ENCODE measurements at places on chromosomes 1 and 21.

GRCh38 chr21:46237474-46237873, 8.9 kb upstream of the LSS start:
- no peak for DNase-seq

DNA sequence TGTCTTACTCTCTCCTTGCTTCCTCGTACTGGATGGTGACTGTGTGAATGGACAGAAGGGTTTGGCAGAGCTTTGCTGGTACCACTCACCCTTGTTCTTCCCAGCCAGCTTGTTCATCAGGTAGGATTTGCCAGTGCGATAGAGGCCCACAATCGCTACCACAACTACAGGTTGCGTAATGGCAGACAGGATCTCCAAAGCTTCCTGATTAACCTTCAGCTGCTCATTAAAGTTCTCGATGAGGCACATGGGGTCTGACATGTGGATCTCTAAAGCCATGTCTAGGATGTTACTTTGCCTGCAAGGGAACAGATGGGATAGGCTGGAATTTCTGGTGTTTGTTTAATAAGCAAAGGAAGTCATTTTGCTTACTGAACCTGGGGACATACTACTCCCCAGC, 3.4 kb downstream of the GBP5 start:
- DNase-seq, result no peak

DNA sequence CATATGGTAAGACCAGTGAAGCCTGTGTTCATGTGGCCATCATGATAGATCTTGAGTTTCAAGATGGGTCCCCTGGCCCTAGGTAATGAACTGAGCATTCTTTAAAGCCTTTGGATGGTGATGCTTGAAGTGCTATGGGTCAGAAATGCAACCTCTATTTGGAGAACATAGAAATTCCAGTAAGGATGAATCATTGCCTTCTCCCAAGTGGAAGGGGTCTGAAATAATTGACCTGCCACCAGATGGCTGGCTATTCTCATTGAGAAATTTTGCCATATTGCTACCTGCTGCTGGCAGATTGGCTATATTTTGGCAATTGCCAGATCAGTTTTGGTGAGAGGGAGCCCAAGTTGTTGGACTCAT, 739 bp upstream of the IFI6 start:
- no peak for DNase-seq

GRCh38 chr1:240967070-240967724, 355.2 kb upstream of the GREM2 start:
- DNase-seq, result peak; percentile 5

- DNase-seq, result no peak
Measured at GRCh38 chr1:163186862-163187261, 15.9 kb downstream of the RGS5 start.

Measured in tongue (tissue), 3 donors.